Activated naive CD4-positive, alpha-beta T cell (primary cell): ENCODE measurements at places on chromosomes 5 and 9.

DNA sequence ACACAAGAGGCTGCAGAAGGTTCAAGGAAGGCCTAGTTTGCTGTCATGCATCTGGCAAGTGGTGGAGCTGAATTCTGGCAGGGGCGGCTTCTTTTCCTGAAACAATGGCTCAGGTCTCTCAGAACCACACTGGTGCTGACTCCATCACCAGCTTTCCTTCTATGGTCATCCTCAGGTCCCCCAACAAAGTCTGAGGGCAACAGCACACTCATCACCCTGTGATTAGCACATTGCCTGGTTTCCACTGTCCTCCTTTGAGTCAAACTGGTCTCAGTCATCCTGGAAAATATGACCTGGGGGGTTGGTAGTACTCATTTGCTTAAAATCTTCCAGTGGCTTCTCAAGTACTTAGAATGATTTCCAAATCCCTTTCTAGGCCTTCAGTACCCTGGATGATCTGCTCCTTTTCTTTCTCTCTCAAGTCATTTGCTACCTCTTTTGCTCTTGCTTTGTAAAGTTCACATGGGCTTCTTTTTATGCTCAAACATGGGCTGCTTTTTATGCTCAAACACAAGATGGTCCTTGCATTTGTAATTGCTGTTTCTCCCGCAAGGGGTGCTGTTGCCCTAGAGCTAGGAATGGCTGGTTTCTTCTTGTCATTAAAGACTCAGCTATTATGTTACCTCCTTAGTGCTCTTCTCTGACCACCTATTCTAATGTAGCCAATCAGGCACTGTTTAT is 144.9 kb downstream of the ALDH1A1 start:
- no peak for DNase-seq

DNA sequence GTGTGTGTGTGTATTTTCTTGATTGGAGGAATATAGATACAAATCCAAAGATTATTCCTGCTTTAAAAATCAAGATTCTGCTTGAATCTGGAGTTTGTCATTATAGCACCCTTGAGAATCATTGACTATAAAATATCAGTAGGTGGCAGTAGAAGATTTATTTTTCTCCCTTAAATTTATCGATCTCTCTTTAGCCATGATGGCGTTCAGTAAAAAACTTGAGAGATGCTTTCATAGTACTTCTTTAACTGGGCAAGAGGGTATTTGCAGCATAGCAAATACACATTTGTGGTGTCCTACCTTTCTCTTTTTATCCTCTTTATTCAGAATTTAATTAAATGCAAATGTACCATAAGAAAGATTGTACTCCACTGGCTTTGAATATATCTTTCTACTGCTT is 307.7 kb downstream of the ADGRV1 start:
- DNase-seq = no peak

DNA sequence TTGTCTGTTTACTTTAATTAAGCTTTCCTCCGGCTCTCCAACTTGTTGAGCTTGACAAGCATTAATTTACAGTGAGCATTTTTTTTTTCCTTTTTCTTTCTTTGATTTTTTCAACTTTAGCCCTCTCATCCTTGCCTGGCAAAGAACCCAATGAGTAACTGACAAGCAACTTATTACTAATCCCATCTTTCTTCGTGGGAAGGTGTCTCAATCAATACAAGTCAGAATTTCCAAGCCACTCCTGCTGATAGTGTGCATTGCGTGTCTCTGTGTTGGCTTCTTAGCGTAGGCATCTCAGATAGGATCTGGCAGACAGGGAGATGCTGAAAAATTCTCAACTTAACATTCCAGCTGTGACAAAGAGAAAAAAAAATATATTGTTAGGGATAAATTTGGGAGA is 527.7 kb upstream of the WWC1 start:
- DNase-seq = no peak

GRCh38 chr9:14309403-14309802 is 4.5 kb downstream of the NFIB start:
- no peak for DNase-seq

DNA sequence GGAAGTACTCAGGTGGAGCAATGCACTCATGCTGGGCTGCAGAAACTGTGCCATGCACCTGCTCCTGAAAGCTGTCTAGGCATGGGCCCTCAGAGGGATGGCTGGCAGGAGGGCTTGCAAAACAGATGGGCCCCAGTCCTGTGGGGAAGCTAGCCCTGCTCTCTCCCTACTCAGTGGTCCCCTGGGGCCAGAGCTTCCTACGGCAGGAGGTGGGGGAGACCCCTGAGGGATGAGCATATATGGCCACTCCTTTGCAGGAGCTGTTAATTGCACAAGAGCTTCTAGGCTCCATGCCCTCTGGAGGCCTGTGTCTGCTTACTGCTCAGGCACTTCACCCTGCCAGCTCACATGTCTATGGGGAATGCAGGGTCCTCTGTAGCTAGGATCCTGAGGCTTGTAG is 545.3 kb upstream of the PTPRD start:
- no peak for DNase-seq

DNA sequence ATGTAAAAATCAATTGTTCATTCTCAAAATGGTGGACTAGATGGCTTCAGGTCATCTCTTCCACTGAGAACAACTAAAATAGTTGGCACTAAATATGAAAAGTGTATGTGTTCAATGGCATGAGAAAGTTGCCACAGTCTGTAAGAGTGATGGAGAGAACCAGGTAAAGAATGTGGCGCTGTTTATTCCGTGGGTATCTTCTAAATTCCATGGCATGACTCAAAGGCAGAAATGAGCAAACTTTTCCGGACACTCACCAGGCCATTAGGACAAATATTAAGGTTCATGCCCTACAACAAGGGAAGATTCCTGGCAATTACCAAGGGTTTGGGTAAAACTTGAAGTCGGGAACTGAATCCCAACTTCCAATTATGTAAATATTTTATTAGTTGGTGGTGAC is 825.4 kb upstream of the CDH6 start:
- no peak for DNase-seq

DNA sequence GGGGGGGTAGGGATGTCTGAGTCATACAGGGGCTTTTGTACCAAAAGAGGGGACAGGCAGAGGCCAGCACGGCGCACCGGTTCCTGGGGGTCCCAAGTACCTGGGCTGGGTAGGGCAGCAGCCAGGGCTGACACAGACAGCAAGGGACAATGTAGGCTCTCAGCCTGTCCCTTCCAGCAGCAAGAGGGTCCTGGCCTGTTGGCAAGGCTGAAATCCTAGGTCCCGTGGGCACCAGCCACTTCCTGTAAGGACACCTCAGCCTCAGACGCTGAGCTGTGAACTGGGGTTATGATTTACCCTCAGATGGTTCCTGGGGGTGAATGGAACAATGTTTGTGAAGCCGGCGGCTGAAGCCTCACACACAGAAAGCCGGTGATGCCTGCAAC is 41.3 kb downstream of the NACC2 start:
- no peak for DNase-seq

DNA sequence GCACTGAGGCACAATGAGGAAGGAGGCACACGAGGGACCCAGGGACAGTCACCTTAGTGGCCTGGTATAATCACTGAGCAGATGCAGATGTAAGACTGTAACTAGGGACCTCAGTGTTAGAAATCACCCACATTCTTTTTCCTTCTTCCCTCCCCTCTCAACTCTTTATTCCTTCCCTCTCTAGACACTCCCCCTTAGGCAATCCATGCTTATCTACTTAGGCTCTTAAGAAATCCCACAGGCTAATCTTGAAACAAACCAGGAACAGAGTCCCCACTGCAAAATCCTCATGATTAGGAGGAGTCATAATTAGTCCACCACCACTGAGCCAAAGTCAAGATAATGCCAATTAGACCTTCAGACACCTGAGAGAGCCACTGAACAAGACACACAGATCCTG is 84.7 kb downstream of the ELAVL2 start:
- no peak for DNase-seq
